ENCODE measurements at places on chromosomes 4 and X.

GRCh38 chr4:63817196-63817865 lies 591.9 kb downstream of the TECRL start:
- no peak for DNase-seq

- no peak for DNase-seq
These were observed 200.2 kb downstream of the GUCY2F start for GRCh38 chrX:109281483-109282275.

DNA sequence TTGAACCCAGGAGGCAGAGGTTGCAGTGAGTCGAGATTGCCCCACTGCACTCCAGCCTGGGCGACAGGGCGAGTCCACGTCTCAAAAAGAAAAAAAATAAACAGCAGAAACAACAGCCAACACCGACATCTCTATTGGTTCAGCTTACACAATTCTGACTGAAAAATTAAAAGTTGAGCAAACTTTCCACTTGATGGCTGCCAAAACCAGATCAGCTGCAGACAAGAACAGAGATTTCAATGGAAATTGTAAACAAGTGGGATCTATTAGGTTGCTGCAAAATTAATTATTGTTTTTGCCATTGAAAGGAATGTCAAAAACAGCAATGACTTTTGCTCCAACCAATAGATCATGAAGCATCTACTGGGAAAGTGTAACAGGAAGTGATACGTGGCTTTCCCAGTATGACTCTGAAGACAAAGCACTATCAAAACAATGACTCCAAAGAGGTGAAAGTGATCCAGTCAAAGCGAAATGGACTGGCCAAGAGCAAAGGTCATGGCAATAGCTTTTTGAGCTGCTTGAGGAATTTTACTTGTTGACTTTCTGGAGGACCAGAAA lies 26.3 kb downstream of the UPF3B start:
- DNase-seq = no peak

GRCh38 chr4:130031858-130032257 lies 935.9 kb downstream of the C4orf33 start:
- DNase-seq = no peak

- DNase-seq = no peak
These were observed 97.9 kb downstream of the CPZ start for GRCh38 chr4:8690216-8691150.

DNA sequence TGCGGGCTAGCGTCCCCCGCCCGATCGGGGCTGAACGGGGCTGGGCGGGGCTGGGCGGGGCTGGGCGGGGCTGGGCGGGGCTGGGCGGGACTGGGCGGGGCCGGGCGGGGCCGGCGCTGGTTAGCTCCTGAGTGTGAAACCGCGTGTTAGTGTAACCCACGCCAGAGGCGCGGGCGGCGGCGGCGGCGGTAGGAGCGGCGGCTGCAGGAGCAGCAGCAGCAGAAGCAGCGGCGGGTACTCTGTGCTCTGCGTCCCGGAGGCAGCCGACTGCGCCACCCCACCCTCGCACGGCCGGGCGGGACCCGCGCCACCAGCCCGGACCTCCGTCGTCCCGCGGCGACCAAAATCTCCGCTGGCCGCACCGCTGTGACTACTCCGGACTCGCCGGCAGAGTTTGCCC lies 128.1 kb downstream of the LAS1L start:
- DNase-seq = no peak

- DNase-seq = no peak
These were observed 5.8 kb downstream of the HMGB2 start for GRCh38 chr4:173328236-173328901.

All from NCI-H2171 (cell line).